Activated CD4-positive, alpha-beta T cell treated with anti-CD3 and anti-CD28 coated beads, Interleukin-2, Interleukin-6, amounts not matched to agents 100 ng/mL and 50 ng/mL, durations not matched to agents 16 hours and 8 hours (primary cell): ENCODE measurements at places on chromosomes 3 and 15.

GRCh38 chr3:153277029-153277428 is 115.0 kb downstream of the RAP2B start:
- DNase-seq, result no peak

- no peak for DNase-seq
Measured at GRCh38 chr15:60237446-60237845, 160.3 kb downstream of the ANXA2 start.

- DNase-seq, result no peak
Measured at GRCh38 chr3:171821778-171822358, 11.6 kb upstream of the PLD1 start.

DNA sequence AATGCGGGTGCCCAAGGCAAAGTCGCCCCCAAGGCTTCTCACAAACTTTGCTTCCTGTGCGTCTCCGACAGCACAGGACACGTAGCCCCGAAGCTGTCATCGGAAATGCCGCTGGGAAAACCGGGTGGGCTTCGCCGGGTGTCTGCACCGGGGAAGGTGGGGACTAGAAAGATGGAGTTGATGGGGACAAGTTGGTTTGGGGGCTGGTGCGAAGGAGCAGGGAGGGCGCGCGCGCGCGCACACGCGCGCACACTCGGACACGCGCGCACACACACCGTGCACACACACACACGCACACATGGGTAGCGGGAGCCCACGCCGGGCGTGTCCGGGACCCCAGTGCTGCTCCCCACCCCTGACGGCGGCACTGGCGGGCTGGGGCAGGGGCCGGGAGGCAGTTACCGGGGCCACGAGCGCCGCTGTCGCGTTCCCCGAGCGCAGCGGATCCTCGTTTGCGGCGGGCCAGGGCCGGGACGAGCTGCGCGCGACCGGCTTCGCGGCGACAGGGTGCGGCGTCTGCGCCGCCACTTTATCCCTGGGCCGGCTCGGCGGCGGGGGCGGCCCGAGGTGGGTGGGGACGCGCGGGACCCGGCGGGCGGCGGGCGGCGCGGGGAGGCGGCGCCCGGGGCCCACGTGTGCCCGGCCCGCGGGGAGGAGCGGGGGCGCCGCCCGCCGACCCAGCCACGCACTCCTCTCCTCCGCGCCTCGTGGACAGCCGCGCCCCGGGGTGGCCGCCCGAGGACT is 539 bp upstream of the MGLL start:
- no peak for DNase-seq

DNA sequence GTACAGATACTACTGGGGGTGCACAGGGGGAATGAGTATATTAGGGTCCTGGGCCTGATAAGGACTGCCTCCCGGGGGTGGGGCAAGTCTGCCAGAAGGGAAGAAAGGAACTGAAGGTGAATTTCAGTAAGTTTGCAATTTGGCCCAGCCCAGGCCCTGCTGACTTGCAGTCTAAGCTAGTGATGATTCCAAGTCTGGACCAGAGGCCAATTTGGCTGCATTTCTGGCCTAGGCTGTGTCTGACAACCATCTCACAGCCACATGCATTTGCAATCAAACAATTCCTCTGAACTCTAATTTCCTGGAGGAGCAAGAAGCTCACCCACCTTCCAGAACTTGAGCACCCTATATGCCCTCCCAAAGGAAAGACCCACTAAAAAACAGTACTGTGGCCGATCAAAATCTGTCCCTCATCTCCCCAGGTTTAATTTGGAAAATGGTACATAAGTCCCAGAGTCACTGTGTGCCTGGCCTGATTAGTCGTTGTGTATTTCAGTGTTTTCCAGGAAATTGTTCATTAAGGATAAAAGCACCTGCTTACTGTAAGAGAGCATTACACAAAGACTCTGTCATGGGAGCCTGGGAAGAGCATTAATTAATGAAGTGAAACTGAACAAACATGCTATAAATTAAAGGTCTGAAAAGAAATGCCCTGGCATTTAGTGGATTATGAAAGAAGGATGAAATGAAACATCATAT is 114.5 kb downstream of the MEGF11 start:
- DNase-seq, result no peak

DNA sequence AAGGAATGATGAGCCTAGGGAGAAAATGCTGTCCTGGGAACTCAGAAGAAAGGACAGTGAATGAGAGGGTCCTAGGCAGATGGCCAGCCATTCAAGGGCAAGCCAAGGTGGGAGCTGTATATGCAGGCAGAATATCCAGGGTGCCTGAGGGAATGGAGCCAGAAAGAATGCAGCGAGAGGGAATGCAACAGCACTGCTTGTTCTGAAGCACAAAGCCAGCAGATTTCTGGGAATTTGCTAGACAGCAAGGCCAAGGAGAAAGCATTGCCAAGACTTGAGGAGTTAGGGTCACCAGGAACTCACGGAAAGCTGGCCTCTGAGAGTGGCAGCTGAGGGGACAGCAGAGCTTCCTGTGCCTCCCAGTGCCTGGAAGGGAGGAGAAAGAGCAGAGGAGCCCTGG is 200.6 kb downstream of the MYRIP start:
- DNase-seq, result no peak

DNA sequence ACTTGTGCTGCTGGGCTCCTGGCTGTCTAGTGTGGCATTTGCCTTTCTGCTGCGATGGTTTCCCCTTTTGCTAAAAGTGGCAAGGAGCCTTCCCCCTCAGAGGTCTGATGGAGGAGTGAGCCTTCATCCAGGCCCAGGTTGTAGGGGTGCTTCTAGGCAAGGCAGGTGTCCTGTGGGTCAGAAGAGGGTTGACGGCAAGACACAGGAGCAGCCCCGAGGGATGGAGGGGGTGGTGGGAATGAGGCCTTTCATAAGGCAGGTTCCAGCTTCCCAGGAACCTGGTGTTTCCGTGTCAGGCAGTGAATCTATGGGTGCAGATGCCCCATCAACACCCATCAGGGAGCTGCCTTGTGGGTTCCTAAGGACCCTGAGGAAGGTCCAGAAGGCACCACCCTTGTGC is 63.0 kb upstream of the TAMM41 start:
- DNase-seq, result no peak

DNA sequence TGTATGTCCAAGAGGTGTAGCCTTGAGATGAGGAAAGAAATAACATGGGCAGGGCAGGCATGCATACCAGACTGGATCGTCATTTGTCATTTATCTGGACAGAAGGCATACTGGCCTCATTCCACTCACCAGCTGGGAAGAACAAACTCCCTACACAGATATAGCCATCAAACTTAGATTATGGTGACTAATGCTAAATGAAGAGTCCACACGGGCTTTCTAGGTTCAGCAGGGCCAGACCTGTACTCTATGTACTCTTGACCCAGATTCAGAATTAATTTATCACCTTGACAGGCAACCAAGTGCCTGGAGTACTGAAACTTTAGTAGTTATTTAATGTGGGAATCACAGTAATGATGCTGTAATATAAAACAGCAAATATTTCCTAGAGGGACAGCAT is 164.3 kb upstream of the IL12A start:
- no peak for DNase-seq

GRCh38 chr3:427128-427527 is 230.6 kb downstream of the CHL1 start:
- DNase-seq, result no peak

DNA sequence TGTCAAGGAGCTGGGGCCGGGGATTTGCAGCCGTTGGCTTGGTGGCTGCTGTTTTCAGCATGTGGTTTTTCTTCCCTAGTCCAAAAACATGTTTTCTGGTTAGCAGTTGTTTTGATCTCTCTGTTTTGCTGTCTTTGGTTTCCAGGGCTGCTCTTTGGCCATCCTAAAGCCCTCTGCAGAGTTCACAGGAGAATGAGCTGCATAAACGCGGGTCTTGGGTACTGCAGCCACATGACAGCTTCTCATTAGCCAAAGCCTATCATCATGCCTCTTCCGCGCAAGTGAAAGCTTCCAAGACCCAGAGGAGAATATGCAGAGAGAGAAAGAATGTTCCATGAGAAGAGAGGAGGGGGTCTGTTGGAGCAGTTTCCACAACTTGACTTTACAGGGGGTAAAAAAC is 138.5 kb downstream of the NTRK3 start:
- no peak for DNase-seq

GRCh38 chr3:194592798-194593752 is 40.1 kb downstream of the TMEM44 start:
- no peak for DNase-seq

DNA sequence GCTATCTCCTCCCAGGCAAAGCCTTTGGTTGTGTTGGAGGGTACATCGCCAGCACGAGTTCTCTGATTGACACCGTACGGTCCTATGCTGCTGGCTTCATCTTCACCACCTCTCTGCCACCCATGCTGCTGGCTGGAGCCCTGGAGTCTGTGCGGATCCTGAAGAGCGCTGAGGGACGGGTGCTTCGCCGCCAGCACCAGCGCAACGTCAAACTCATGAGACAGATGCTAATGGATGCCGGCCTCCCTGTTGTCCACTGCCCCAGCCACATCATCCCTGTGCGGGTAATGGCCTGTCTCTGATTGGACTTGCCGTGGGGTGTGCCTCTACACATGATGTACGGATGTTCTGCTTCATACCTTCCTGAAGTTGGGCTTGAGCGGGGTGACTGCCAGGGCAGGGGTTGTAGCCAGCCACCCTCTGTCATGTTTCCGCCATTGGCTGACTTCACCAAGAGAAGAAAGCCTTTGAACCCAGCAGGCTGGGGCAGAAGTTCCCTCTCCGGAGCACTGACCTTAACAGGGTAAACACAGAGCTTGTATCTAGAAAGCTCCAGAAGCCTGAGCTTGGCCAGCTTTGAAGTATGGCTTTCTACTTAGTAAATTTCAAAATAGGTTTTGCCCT is 13.4 kb downstream of the ALAS1 start:
- DNase-seq, result no peak

- DNase-seq, result no peak
Measured at GRCh38 chr3:182921665-182922355, 58.5 kb downstream of the DCUN1D1 start.

- DNase-seq, result no peak
Measured at GRCh38 chr3:127375151-127375930, 87.5 kb upstream of the PRR20G start.

DNA sequence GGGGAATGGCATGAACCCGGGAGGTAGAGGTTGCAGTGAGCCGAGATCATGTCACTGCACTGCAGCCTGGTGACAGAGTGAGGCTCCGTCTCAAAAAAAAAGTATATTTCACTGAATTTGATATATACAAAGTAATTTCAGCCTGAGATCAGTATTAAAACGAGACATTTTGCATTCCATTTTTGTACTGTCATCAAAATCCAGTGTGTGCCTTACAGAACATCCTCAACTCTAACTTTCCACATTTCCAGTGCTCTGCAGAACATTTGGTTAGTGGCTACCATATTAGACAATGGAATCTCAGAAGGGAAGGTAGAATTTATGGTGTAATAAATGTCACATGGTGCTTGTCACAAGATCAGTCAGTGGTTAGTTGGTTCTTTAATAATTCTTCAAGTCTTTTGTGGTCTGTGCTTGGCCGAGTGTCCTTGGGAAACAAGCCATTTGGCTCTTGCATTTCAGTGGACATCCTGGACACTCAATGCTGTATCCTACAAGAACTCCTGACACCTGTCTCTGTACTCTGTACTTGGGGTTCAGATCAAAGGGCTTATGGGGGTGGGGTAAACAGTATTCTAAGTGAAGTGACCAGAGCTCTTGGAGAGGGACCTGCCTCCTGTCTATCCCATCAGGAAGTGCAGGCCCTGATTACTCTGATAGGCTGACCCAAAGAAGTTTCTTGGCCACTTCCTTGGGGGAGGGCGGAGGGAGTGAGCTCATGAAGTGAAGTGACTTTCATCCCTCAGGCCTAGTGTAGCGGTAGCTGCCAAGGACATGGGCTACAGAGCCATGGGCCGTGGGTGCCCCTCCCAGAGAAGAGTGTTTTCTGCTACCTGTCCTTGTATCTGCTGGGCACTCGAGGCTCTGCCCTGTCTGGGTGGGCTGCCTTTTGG is 3.7 kb downstream of the ACVR2B start:
- no peak for DNase-seq

DNA sequence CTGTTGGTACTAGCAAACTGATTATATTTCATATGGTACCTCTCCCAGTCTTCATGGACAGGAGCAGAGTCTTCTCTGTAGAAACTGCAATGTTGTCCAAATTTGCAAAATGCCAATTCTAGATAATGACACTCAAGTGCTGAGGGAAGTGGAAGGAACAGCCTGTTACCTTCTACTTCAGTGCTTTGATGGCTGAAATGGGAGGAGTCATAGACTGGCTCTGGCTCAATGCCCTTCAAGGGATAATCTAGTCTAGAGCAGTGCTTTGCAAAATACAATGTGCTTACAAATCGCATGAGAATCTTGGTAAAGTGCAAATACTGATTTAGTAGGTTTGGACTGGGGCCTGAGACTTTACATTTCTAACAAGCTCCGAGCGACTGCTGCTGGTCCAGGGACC is 51.7 kb upstream of the ACP3 start:
- DNase-seq, result no peak

DNA sequence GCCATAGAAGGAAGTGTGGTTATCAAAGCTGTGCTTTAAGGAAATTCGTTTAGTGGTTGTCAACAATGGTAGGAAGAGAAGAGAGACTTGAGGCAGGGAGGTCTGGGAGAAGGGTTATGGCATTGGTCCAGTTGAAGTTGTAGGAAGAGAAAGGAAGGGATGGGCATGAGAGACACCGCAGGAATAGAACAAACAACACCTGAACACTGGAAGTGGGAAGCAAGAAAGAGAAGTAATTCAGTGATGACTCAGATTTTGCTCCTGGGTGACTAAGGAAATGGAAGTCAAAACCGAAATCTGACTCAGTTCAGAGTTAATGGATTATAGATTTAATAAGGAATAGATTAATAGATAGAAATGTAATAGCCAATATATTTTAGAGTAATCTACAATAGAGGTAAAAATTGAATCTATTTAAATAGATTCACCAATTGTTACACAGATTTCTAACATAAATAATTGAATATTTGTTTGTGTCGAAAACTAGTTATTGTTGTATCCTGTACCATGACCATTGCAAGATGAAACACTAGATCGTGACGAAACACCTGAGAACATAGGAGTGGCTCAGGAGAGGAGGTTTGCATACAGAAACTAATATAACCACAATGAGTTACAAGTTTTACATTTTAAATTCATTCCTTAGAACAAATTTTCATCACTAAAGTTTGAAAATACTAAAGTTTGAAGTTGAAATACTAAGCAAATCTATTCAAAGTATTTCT is 36.0 kb downstream of the THBS1 start:
- DNase-seq, result no peak

DNA sequence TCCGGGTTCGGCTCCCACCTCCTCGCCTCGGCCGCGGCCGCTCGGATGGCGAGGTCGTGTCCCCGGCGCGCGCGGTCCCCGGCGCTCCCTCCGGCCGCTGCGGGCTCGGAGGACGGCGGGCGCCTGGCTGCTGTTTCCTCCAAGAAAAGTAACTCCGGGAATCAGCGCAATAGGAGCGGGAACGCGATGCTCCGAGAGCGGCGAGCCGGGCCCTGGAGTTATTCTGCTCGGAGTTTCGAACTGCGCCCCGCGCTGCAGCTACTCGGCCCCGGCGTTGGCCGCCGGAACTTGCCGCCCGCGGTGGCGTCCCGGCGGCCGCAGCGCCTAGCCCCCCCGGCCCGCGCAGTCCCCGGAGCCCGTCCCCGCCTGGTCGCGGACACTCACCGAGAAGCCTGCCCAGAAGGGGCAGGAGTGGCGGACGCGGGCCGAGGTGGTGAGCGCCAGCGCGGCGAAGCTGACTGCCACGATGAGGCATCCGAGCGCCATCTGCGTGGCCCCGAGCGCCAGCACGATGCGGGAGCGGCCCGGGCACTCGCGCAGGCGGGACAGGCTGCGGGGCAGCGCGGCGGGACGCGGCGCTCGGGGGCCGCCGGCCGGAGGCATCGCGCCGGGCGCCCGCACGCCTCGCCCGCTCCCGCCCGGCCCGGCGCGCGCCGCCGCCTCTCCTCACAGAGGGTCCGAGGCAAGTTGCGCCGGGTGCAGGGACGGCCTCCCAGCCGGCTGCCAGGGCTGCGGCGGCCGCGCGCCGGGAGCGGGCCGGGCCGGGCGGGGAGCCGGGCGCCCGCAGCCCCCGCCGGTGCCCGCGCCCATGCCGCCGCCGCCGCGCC is 251.9 kb downstream of the TJP1 start:
- no peak for DNase-seq
